ENCODE measurements at places on chromosomes 16 and 17.

DNA sequence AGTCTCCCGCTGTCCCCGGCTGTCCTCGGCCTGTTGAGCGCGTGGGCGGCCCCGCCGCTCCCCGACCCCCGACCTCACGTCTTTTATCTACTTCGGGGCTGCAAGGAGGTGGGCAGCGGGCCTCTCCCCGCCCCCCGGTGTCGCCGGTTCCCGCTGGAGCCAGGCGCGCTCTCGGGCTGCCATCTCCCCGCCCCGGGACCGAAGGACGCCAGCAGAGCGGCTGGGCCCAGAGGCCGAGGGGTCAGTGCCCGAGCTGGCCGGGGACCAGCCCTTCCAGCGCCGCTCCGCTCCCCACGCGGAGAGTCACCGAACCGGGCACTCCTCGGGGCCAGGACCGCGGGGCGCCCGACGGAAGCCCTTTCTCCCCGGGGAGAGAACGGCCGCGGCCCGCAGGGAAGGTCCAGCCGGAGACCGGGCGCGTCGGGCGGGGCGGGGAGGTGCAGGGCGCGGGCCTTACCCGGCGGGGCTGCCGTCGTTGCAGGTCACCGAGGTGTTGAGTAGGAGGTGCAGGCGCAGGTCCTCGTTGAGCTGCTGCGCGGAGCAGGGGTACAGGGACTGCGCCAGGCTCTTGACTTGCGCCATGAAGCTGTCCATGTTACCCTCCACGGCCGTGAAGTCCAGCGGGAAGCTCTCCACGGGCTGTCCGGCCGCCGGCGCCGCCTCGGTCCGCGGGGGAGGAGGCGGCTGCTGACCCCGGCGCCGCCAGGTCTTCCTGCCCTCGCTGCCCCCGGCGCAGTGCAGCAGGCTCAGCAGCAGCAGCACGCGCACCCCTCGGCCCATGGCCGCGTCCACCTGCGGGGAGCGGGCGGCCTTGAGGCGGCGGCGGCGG, 643 bp downstream of the NOTUM start:
- no peak for DNase-seq

DNA sequence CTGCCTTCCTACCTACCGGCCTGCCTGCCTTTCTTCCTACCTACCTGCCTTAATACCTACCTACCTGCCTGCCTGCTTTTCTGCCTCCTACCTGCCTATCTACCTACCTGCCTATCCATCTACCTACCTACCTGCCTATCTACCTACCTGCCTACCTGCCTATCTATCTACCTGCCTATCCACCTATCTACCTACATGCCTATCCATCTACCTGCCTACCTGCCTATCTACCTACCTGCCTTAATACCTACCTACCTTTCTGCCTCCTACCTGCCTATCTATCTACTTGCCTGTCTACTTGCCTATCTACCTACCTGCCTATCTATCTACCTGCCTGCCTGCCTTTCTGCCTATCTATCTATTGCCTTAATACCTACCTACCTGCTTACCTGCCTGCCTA, 383.8 kb upstream of the PSMD7 start:
- no peak for DNase-seq

DNA sequence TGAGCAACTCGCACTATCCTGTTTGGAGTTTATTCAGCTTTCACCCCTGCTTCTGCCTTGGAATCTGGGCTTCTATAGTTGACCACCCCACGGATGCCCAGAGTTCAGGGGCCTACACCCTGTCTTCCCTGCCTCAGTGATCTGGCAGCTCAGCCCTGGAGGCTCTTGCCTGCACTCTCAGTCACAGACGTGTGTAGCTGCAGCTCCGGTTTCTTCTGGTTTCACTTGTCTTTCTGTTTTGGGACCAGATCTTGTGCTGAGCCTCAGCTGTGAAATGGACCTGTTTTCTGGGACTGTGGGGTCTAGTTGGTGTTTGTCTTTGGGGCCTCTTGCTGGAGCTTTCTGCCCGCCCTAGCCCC, 5.8 kb downstream of the GPT2 start:
- DNase-seq: no peak

- DNase-seq: no peak
These were observed 32.0 kb downstream of the CDH13 start for GRCh38 chr16:82658796-82659195.

DNA sequence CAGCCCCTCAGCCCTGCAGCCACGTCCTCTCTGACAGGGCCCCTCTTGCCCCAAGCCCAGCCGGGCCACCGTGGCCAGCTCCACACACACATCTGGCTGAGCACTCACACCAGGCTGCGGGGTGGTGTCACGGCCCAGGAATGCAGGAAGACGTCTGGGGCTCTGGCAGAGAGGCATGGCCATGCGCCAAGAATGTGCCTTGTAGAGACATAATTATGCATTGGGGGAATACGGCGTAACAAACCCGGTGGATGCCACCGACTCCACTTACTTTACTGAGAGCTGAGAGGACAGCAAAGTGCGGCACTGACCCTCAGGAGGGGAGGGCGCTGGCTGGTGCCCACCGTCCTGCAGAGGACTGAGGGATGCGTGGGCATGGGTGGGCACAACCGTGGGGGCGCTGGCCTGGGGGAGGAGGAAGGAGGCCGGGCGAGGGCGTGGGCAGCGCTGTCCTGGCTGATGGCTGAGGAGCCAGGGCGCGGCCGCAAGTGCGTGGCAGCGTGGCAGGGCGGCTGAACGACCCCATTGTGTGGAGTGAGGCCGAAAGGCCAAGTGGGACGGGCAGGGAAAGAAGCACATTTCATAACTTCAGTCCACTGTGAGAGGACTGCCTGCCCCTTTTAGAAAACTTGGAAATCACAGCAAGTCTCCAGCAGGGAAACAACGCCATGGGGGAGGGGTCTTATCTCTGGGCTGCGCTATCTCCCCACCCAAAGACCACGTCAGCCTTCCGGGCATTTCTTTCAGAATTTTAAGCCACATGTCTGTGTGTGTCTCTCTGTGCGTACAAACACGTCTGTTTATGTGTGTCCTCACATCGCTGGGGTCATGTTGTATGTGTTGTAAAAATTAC, 30.6 kb downstream of the METRNL start:
- DNase-seq: no peak

DNA sequence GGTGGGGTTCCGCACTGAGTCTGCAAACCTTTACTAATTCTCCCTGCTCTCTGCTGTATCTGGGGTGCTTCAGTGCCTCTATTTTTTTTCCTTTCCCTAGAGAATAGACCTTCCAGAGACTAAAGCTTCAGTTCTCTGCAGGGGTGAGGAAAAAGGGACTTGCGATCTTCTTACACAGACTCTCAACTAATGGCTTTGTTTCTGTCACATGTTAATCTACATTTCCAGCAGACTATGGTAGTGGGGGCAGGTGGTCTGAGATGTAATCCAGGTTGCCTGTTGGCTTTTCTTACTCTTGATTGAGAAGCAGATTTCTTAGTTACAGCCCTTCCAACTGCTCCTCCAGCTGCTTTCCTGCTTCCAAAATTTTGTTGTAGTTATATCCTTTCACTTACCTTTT, 229.0 kb upstream of the NLRP1 start:
- DNase-seq: no peak

DNA sequence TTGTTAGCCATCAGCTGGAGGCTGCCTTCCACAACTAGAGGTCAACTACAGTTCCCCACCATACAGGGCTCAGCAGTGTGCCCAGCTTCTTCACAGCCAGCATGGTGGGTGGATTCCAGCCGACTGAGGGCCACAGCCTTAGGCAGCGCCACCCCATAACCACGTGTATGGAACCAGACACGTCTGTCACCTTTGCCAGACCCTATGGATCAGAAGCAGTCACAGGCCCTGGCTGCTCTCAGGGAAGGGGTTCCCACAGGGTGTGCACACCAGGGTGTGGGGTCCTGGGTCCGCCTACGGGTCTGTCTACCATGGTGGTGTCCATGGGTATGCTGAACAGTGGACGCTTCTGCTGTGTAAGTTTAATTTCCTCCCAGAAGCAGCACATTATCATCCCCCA, 265.0 kb upstream of the FOXF1 start:
- no peak for DNase-seq

DNA sequence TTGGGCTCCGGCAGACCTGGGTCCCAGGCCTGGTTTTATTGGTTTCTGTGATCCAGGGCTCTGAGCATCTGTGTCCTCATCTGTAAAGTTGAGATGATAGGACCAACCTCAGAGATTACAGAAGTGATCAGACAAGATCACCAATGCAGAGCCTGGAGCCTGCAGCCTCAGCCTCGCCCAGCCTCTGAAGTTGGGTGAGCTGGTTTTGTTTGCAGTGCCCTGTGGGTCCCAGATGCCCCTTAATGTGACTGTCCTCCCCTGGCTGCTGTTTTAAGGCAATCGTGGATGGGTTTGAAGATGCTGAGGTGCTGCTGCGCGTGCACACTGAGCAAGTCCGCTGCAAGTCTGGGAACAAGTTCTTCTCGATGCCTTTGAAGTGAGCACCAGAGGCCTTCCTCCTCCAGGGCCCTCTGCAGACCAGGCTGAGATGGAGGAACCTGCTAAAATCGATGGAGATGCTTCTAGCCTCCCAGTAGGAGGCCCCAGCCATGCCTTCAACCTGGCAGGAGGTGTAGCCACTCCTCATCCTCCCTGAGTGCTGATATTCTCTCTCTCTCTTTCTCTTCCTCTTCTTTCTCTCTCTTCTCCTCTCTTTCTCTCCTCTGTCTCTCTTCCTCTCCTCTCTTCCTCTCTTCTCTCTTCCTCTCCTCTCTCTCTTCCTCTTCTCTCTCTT, 5.6 kb upstream of the MMP15 start:
- DNase-seq: no peak

DNA sequence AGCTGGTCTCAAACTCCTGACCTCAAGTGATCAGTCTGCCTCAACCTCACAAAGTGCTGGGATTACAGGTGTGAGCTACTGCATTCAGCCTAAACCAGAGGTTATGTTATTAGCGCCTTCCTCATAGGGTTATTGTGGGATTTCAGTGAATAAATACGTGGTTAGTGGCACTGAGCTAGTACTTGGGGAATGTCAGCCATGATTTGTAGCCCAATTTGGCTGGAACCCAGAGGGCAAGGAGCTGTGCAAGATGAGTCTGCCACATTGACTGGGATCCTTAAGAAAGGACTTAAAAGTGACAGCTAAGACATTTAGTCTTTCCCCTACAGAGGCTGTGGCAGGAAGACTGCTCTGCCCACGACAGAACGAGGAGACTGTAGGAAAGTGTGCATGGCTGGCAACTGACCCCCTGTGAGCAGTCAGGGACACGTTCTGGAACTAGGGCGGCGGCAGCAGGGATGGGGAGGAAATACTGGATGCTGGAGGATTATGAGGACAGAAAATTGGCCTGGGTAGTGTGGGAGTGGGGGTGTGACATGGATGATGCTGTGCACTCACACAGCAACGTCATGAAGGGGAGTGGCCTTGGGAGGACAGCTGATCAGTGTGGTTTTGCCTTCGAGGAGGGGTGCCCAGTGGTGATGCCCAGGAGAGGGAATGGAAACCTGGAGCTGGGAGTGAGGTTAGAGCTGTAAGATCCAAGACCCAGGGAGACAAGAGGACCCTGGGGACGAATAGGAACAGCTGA, 14.6 kb downstream of the ATP5PD start:
- DNase-seq: peak; percentile 46

- DNase-seq: no peak
These were observed 7.5 kb upstream of the NOS2 start for GRCh38 chr17:27807567-27808470.

DNA sequence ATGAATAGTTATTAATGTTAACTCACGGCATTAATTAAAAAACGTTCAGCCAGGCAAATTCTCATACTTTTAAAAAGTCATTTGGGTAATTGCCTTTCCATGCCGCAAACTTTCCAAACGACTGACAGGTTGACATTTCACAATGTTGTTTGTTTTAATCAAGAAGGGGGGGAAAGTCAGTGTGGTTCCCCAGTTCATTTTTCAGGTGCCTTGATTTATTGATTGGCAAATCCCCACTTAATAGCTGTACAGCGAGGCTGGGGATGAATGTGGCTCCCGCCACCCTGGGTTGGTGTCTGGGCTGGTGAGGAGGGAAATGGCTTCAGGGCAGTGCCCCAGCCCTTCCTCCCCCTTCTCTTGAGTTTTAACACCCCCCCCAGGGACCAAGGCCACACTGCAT, 318.0 kb downstream of the SOX9 start:
- DNase-seq: no peak

- no peak for DNase-seq
These were observed 107.5 kb downstream of the ABCA8 start for GRCh38 chr17:68847711-68848110.

- no peak for DNase-seq
These were observed 10.3 kb downstream of the CTU2 start for GRCh38 chr16:88716601-88717001.

DNA sequence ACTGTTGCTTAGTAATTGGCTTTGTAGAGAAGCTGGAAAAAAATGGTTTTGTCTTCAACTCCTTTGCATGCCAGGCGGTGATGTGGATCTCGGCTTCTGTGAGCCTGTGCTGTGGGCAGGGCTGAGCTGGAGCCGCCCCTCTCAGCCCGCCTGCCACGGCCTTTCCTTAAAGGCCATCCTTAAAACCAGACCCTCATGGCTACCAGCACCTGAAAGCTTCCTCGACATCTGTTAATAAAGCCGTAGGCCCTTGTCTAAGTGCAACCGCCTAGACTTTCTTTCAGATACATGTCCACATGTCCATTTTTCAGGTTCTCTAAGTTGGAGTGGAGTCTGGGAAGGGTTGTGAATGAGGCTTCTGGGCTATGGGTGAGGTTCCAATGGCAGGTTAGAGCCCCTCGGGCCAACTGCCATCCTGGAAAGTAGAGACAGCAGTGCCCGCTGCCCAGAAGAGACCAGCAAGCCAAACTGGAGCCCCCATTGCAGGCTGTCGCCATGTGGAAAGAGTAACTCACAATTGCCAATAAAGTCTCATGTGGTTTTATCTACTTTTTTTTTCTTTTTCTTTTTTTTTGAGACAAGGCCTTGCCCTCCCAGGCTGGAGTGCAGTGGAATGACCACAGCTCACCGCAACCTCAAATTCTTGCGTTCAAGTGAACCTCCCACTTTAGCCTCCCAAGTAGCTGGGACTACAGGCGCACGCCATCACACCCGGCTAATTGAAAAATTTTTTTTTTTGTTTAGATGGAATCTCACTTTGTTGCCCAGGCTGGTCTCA, 6.2 kb upstream of the TMEM235 start:
- DNase-seq: no peak

DNA sequence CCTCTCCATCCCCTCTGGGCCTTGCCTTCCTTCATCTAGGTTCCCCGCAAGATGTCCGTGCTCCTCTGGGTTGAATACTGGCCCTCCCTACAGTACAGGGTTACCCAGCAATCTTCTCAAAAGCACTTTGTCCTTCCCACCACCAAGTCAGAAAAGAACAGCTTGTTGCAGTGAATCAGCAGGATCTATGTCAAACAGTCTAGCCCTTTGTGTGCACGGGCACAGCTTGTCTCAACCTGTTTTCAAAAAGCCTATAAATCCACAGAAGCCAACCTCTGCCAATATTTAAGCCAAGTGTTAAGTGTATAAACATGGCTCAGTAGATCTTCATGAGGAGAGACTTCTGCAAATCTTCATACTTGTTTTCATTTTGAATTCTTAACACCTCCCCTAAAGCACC, 25.2 kb downstream of the C17orf67 start:
- DNase-seq: no peak

DNA sequence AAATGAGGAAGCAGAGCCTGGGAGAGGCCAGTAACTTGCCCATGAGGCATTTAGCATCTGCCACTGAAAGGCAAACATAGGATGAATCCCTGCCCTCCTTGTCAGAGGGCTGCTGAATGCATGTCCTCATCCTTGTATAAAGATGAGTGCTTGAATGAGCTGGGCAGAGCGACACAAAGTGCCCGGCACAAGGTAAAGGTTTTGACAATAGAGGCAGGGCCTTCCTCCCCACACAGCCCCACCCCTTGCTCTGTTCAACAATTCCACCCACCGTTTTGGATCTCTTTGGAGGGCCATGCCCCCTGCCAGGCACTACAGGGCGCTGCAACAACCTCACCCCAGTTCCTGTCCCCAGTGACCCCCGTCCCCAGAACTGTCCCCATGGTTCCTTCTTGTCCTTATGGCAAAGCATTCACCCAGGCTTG, 1.4 kb upstream of the KRT19 start:
- DNase-seq: peak; percentile 59
